ENCODE measurements at places on chromosomes 5 and 9. TPM values are rescaled to one million over a fixed set of nuclear protein-coding genes. Genes with fewer than 3 reads are reported as not detected.

OR2S2 gene
- total RNA-seq = not detected

PCDHB9 gene
- 3.0 TPM for total RNA-seq

BNC2 gene
- 69.0 TPM for total RNA-seq

OR1Q1 gene
- not detected for total RNA-seq

TMEFF1 gene
- total RNA-seq = 0.78 TPM

EIF4EBP3 gene
- 5.4 TPM for total RNA-seq

RALGDS gene
- total RNA-seq = 61.2 TPM

TRPM3 gene
- 1.5 TPM for total RNA-seq

ZNF483 gene
- 21.8 TPM for total RNA-seq

ARL14EPL gene
- total RNA-seq = 0.63 TPM

GFI1B gene
- not detected for total RNA-seq

LHX3 gene
- total RNA-seq = not detected

ADAMTSL2 gene
- 1.9 TPM for total RNA-seq

PLK2 gene
- total RNA-seq = 42.8 TPM

HCN1 gene
- total RNA-seq = not detected

GPR21 gene
- total RNA-seq = 13.9 TPM

TMC1 gene
- 0.62 TPM for total RNA-seq

SLC4A9 gene
- not detected for total RNA-seq

ORM2 gene
- not detected for total RNA-seq

LHFPL2 gene
- total RNA-seq = 43.1 TPM

DNA sequence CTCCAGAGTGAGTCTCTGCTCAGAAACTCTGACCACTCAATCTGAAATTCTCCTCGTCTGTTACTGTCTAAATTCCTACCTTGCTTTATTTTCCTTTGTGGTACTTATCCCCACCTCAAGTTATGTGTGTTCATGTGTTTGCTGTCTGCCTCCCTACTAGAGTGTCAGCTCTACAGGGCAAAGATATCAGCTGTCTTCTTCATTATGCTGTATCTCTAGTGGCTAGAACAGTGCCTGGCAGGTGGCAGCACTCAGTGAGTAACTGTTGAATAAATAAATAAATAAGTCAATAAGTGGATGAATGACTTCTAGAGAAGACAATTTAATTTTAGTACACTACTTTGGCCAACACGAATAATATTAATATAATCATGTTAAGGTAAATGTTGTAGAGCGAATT, 92.3 kb downstream of the BOD1 start:
- no peak for DNase-seq

GRCh38 chr5:123093111-123093600, 4.1 kb downstream of the PRDM6 start:
- no peak for DNase-seq

DNA sequence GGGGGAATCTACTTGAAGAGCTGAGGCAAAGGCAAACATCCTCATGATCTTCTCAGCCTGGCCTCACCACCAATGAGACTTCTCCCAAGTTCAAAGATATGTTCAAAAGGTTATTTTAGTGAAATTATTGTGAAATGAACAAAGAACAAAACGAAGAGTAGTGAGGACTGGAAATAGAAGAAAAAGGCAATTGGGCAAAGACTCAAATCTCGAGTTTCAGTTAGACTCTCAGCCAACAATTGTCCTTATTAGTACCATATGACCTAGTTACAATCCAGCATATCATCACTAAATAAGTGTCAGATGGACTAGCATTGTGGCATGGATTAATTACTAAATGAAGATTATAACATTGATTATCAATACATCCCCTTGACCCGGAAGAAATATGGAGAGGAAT, 9.0 kb downstream of the ZNF474 start:
- DNase-seq = no peak

DNA sequence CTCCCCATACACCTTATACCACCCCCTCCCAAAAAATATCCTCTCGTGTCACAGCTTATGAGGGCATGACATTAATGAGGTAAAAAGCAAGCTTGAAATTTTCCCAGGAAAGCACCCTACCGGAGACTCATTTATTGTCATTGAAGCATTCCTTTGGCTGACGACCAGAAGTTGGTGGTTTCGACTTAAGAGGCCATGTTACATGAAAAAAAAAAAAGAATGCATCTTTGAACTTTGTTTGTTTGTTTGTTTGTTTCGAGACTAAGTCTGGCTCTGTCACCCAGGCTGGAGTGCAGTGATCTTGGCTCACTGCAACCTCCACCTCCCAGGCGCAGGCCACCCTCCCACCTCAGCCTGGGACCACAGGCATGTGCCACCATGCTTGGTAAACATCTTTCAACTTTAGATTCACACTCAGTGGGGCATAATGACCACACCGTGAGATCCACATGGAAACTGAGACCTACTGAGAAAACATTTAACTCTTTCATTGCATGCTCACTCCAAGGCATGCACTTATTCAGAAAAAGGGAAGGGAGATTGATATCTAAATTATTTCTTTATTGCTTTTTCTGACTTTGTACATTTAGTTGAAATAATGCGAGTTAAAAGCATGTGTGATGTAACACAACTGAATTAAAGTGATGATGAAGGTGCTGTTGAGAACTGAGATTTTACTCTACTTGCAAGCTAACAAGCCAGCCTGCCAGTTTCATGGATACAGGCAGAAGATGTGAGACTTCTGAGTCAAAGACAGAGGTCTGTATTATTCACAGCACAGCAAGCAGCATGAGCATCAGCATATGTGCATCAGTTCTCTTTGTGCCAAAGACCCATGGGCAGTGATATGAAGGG, 5.1 kb upstream of the RAB14 start:
- DNase-seq = no peak

DNA sequence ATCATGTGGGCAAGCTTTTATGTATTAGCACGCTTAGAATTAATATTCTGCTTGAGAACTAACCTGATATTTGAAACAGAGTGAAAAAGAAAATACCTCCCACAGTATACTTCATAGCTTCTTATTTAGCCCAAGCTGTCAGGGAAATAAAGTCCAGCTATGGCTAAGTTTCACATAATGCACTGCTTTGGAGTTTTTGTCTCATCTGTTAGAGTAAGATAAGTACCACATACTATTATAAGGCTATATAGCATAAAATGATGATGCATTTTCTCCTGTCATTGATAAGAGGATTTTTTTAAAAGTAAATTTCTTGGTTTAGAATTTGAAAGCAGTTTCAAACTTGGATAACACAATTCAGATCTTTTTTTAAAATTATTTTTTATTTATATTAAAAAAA, 2.4 kb upstream of the ANKDD1B start:
- no peak for DNase-seq

GRCh38 chr9:127723444-127723843, 7.6 kb downstream of the TTC16 start:
- no peak for DNase-seq

GRCh38 chr5:96633820-96634219, 28.4 kb upstream of the CAST start:
- no peak for DNase-seq

DNA sequence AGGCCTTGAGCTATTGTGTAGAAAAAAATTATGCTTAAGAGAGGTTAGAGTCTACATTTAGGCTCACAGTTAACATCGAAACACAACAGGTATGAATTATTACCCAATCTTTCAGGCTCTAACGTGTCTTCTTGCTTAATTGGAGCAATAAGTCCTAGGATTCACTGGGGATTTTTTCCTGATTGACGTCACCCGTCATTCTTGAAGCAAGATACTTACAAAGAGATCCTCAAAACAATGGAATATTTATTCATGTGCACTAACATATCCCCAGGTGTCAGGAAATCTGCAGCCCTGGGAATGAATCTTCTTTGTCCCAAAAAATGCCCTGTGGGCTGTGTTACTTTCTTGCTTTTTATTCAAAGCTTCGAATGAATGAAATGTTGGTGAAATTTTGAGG, 413.5 kb downstream of the NFIB start:
- DNase-seq = no peak

- DNase-seq = no peak
These were observed 325.2 kb downstream of the DRD1 start for GRCh38 chr5:175118700-175119309.

GRCh38 chr9:73682789-73683188, 531.1 kb downstream of the ANXA1 start:
- DNase-seq = no peak

GRCh38 chr5:141692919-141693725, 11.1 kb upstream of the ARAP3 start:
- DNase-seq = no peak

DNA sequence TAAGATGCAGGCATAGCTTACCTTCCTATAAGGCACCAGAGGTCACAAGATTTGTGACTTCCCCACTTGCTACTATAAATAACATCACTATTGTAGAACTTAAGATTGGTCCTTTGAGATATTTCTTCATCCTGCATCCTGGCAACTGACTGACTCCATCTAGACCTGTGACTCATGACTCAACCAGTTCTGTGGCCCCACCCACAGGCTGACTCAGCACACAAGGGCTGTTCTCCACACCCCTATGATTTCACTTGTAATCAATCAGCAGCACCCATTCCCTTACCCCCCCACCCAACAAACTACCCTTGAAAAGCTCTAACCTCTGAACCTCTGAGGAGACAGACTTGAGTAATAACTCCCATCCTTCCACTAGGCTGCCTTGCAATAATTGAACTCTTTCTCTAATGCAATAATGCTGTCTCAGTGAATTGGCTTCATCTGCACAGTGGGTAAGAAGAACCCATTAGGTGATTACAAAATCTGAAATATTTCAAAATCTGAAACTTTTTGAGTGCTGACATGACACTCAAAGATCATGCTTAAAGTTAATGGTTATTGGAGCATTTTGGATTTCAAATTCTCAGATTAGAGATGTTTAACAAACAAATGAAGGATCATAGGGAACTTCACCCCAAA, 296.7 kb downstream of the ARL15 start:
- peak; percentile 67 for DNase-seq

DNA sequence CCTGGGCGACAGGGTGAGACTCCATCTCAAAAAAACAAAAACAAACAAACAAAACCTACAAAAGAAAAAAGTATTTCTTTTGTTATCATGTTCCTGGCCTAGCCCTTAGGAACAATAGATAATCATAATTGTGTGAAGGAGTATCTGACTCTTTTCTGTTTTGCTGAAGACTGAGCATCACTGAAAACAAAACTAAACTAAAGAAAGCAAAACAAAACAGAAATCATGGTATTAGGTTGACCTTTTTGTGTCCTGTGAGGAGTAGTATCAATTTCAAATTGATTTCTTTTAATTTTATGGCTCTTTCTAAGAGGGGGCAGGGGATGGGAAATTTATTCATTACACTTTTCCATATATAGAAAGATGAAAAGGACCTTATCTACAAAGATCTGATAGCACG, 246.0 kb downstream of the YTHDC2 start:
- no peak for DNase-seq

DNA sequence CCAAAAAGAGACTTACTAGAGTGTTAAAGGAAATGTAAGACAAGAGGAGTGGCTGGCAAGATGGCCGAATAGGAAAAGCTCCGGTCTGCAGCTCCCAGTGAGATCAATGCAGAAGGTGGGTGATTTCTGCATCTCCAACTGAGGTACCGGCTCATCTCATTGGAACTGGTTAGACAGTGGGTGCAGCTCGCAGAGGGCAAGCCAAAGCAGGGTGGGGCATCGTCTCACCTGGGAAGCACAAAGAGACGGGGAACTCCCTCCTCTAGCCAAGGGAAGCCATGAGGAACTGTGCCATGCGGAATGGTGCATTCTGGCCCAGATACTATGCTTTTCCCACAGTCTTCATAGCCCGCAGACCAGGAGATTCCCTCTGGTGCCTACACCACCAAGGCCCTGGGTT, 308.7 kb downstream of the AGTPBP1 start:
- DNase-seq = no peak

DNA sequence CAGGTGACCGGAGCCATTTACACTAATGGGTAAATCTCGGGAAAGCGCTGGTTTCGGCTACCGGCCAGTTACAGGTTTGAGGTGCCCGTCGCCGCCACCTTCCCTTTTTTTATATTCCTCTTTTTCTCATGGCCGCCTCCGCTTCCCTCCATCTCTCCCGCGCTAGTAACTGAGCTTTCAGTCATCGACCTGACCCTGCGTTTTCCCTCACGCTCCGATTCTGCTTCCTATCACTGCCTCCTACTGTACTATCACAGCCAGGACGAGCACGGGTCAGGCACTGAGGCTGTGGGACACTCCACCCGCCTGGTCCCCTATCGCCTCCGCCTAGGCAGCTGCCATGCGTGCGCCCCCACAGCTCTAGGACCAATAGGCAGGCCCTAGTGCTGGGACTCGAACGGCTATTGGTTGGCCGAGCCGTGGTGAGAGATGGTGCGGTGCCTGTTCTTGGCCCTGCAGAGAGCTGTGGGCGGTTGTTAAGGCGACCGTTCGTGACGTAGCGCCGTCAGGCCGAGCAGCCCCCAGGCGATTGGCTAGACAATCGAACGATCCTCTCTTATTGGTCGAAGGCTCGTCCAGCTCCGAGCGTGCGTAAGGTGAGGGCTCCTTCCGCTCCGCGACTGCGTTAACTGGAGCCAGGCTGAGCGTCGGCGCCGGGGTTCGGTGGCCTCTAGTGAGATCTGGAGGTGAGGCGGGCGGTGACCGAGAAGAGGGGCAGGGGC, at the start of gene HMGCR:
HMGCR (plus strand) TSS at position 606 of the 722 bp plus-strand sequence. CDS start 5,386 bp downstream, outside the sequence.
- DNase-seq = peak; percentile 99

- DNase-seq = no peak
These were observed 995 bp downstream of the OLFM1 start for GRCh38 chr9:135088348-135088978.

DNA sequence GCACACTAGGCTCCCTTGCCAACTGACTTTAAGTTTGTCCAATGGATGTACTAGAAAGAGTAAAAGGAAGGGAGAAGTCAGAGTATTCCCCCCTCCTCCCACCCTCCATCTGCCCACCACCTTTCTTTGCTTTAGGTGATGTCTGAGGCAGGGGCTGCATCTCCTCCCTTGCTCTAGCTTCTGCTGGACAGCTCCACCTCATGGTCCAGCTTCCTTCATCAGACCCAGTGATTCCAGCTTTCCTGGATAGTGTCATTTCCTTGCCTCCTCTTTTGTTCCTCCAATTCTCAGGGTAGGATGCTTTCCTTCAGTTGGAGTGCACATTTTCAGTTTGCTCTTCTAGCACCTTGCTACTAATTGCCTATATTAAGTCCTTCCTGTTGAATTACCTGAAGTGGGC, 67.4 kb downstream of the RAD23B start:
- DNase-seq = no peak

DNA sequence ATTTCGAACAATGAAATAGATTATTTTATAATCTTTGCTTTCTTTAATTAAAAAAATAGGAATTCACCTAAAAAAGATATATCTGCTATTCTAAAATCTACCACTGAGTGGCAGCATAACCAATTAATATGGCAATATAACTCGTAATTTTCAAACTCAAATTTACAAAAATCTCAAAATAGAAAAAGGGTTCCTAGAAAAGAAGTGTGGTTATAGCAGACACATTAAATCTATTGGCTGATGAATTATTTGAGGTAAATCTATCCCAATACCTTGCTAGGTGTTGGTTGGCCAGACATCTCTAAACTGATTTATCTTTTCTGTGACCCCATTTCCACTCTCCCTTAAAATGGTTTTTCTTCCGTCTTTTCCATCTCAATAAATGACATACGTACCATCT, 30.2 kb upstream of the NRG2 start:
- no peak for DNase-seq
